Central memory CD8-positive, alpha-beta T cell (primary cell): ENCODE measurements at places on chromosomes 2 and 18.

- H3K27ac ChIP-seq: no peak overlapping the region
- DNase-seq: no peak
- no peak overlapping the region for H3K4me3 ChIP-seq
- H3K27me3 ChIP-seq: peaks cover 12% of the 10 kb centered on the region
- H3K4me1 ChIP-seq: no peaks in the 10 kb centered on the region
Observed at GRCh38 chr2:215621381-215621780, 185.5 kb upstream of the FN1 start.

DNA sequence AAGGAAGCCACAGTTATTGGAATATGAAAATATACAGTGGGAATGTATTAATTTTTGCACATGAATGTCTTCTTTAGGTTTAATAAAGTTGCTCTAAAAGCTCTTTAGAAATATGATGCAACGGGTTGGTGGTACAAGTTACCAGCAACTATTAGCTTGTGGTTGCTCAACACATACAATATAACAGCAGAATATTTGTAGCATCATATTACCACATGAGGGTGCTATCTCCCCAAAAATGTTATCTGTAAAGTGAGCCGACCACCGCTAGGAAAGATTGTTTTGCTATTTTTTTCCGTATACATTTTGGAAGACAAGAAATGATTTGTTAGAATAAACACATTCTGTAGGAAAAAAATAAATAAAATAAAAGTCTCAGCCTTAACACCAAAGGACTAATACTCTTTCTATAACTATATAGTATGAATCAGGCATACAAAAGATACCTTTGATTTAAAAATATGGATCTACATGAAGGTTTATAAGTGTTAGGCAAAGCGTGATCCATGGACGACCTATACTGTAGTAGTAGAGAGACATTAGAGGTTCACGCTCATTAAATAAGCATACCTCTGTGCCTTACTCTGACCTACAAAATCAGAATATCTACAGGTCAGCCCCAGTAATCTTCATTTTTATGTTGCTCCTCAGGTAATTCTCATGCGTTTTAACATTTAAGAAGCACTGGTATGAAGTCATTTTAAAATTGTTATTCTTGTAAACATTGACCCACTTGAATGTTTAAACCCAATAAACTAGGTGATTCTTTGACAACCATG lies 1110.6 kb upstream of the ACVR2A start:
- no peak overlapping the region for H3K27ac ChIP-seq
- H3K36me3 ChIP-seq: no peaks in the 10 kb centered on the region
- DNase-seq: no peak
- no peak overlapping the region for H3K4me3 ChIP-seq
- H3K4me1 ChIP-seq: no peaks in the 10 kb centered on the region

GRCh38 chr2:229810786-229811185 lies 96.4 kb upstream of the DNER start:
- no peak overlapping the region for H3K4me3 ChIP-seq
- DNase-seq: no peak
- peaks cover 5% of the 10 kb centered on the region for H3K4me1 ChIP-seq
- no peaks in the 10 kb centered on the region for H3K27me3 ChIP-seq
- peak overlapping the region; percentile 14 for H3K27ac ChIP-seq

DNA sequence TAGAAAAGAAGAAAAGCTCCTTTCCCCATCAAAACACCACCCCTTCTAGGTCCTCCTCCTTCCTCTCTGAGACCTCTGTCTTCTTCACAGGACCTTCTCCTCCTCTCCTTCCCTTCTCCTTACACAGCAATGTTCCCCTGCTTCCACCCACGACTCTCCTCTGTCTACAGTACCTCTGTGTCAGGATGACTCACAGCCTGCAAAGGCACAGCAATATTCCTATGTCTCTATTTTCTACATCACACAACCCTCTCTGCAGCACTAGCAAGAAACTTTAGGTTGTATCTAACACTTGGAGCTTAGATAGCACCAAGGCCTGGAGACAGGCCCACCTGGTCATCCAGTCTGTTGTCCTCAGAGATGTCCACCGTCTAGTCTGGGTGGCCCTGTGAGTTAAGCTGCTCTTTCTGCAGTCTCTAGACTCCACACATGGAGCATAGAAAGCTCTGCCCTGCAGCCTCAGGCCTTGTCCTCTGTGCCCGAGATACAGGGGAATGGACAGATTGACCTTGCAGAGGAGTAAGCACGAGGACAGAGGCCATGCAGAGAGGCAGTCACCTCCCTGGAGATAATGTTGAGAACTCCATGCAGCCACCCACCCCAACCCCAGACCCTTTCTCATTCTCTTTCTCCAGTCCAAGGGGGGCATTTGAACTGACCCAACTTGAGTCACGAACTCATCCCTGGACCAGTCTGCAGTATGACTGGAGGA lies 212.0 kb downstream of the TNS1 start:
- peak; percentile 8 for DNase-seq
- peaks cover 9% of the 10 kb centered on the region for H3K27me3 ChIP-seq
- H3K36me3 ChIP-seq: peaks cover 2% of the 10 kb centered on the region
- H3K4me3 ChIP-seq: peak overlapping the region; percentile 66
- H3K4me1 ChIP-seq: peaks cover 26% of the 10 kb centered on the region

- H3K36me3 ChIP-seq: no peaks in the 10 kb centered on the region
- H3K4me3 ChIP-seq: no peak overlapping the region
- no peak overlapping the region for H3K27ac ChIP-seq
- H3K4me1 ChIP-seq: no peaks in the 10 kb centered on the region
- DNase-seq: no peak
- H3K27me3 ChIP-seq: no peaks in the 10 kb centered on the region
Observed at GRCh38 chr2:18949871-18950270, 360.5 kb upstream of the NT5C1B start.

DNA sequence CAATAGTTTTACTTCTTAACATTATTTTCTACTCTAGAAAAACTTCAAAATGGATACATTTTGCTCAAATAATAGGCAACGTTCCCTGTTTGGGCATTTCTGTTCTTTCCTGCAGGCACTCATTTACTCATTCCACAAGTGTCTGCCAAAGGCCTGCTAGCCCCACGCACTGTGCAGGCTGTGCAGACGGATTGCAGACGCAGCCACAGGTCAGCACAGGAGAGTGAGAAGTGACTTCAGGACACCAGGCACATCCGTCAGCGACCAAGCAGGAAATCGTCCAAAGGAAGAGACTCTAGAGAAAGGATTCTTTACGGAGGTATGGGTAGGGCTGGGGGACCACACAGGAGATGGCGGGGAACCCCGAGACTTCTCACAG lies 103.0 kb upstream of the AGAP1 start:
- H3K27me3 ChIP-seq: peaks cover 20% of the 10 kb centered on the region
- peak overlapping the region; percentile 52 for H3K27ac ChIP-seq
- H3K4me1 ChIP-seq: peaks cover 13% of the 10 kb centered on the region
